Prostate gland (tissue), 2 donors: ENCODE measurements at places on chromosomes 3 and 15.

- no peak for DNase-seq
These were observed 24.2 kb downstream of the NPTN start for GRCh38 chr15:73608941-73609340.

DNA sequence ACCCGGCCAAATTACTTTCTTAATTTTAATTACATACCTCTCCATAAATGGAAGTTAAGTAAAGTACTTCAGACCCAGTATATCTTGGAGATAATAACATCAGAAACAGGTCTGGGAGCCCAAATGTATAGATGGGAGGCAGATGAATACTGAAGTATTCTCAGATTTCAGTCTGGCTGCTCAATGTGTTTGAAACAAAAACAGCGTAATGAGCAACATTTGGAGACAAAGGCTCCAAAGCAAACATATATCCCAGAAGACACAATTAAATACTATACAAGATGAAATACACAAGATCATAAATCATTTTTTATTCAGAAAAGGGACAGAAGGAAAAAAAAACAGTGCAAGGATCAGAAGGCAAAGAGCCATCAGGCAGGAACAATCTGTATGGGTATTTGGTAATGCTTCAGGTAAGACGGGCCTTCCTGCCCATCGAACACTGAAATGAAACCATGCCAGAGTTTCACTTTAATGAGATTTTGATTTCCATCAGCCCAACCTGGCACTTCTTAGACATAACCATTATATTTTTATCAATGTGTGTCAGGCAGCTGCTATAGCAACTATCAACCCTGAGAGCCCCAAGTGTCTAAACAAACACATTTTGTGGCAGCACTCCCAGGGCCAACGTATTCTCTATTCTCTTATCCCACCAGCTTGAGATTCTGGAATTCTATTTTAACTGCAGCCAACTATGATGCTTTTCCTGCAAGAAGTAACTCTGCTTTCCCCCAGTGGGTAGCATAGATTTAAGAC is 210.8 kb downstream of the STT3B start:
- no peak for DNase-seq

GRCh38 chr15:80202016-80202315 is 49.2 kb downstream of the FAH start:
- DNase-seq, result no peak

- DNase-seq, result no peak
These were observed 2.6 kb downstream of the LIMD1 start for GRCh38 chr3:45597171-45597570.

GRCh38 chr3:72629191-72629631 is 219.0 kb downstream of the SHQ1 start:
- DNase-seq, result no peak

DNA sequence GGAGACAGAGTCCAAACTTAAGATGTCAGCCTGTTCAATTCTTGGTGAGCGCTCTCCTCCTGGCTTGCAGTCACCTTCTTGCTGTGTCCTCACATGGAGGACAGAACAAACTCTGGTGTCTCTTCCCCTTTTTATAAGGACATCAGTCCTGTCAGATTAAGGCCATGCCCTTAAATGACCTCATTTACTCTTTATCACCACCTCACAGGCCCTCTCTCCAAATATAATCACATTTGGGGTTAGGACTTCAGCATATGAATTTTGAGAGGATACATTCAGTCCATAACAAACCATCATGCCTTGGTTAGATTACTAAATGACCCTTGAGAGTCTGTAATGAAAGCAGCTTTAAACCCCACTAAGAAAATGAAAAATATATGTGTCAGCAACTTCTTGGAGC is 175.2 kb downstream of the TAFA4 start:
- DNase-seq, result no peak

GRCh38 chr3:50297384-50297775 is 1.8 kb downstream of the HYAL3 start:
- no peak for DNase-seq

- DNase-seq, result no peak
These were observed 71.8 kb downstream of the KLF15 start for GRCh38 chr3:126285369-126285768.

- no peak for DNase-seq
These were observed 141.5 kb downstream of the SSR3 start for GRCh38 chr3:156413293-156413892.

- DNase-seq, result no peak
These were observed 40.7 kb downstream of the C2CD4B start for GRCh38 chr15:62124176-62124972.
